ENCODE measurements at places on chromosomes 12 and 14. TPM values are rescaled to one million over a fixed set of nuclear protein-coding genes. Genes with fewer than 3 reads are reported as not detected.

DNA sequence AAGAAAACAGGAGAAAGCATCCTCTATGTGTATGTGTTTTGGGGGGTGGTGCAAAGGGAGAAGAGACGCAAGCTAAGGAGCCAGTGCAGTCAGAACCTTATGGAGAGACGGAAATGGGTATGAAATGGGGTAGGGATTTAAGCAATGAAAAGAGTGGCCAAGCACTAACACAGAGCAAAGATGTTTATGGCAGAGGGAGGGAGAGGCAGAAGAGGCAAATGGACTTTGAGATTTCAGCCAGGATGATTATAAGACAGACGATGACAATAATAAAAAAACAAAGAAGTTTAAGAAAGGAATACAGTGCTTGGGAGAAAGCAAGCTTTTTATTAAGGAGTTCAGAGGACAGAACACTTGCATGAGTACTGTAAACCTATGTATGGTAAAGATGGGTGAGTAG lies 44.6 kb downstream of the DCAF5 start:
- H3K27ac ChIP-seq: no peak overlapping the region
- DNase-seq: no peak
- peaks cover 3% of the 10 kb centered on the region for H3K36me3 ChIP-seq
- H3K4me1 ChIP-seq: peaks cover 4% of the 10 kb centered on the region
- no peak overlapping the region for H3K4me3 ChIP-seq

DNA sequence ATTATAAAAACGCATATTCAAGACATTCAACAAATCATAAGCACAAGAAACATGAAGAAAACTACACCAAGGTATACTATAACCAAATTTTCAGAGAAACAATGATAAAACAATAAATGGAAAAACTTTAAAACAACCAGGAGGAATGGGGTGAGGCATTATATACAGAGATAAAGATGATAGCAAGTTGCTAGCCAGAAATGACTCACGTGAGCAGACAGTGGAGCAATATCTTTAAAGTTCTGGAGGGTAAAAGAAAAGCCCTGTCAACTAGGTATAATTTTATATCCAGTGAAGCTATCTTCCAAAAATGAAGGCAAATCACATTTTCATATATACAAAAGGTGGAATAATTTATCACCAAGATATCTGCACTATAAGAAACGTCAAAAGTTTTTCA lies 97.8 kb upstream of the PCED1B start:
- H3K36me3 ChIP-seq: no peaks in the 10 kb centered on the region
- H3K4me1 ChIP-seq: no peaks in the 10 kb centered on the region
- no peak for DNase-seq
- no peak overlapping the region for H3K4me3 ChIP-seq

GRCh38 chr12:92295523-92295922 lies 149.9 kb upstream of the BTG1 start:
- H3K4me3 ChIP-seq: no peak overlapping the region
- H3K36me3 ChIP-seq: no peaks in the 10 kb centered on the region
- no peak overlapping the region for H3K27ac ChIP-seq
- no peaks in the 10 kb centered on the region for H3K27me3 ChIP-seq
- H3K4me1 ChIP-seq: no peaks in the 10 kb centered on the region

- H3K27ac ChIP-seq: no peak overlapping the region
- H3K4me1 ChIP-seq: no peaks in the 10 kb centered on the region
- H3K4me3 ChIP-seq: no peak overlapping the region
Observed at GRCh38 chr12:75699251-75699650, 187.8 kb upstream of the KRR1 start.

DNA sequence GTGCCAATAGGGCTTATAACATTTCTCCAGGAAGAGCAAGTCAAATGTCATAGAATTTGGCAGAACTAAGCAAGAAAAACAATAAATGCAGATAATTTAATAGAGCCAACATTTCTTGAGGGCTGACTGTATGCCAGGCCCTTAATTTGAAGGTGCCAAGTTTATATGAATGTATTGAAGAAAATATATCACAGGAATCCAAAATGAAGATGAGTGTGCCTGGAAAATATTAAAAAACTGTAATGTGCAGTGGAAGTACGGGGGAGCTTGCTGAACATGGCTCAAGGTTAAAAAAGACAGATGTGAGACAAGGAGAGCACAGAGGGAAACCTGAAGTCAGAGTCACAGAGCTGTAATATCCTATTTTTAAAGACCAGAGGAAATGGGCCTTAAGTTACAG lies 16.4 kb downstream of the NR1H4 start:
- H3K27me3 ChIP-seq: no peaks in the 10 kb centered on the region
- no peak overlapping the region for H3K4me3 ChIP-seq
- peaks cover 13% of the 10 kb centered on the region for H3K4me1 ChIP-seq
- peak; percentile 12 for DNase-seq
- H3K27ac ChIP-seq: no peak overlapping the region

Gene KCNJ8
- total RNA-seq: 19.6 TPM

DNA sequence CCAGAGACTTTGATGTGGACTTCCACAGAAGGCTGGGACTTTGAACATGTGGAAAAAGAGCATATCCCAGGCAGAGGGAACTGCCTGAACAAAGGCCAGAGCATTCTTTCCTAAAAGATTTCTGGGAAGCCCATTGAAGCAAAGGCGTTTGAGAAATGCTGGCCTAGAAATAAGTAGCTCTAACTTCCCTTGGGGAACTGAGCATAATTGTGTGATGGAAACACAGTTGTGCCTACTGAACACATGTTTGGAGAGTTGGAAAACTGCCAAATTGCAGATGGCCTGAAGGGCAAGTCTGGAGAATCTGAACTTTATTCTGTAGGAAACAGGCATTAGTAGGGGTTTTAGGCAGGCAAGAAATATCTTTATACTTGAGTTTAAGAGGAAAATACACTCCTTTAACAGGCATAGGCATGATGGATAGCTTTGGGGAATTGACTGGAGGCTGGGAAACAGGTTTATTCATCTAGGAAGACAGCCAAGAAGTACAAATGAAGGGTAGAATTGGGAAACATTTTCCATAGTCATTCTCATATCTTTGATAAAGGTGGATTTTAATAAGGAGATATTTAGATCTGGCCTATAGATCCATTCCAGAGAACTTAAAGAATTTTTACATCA lies 134.1 kb downstream of the TPH2 start:
- H3K4me3 ChIP-seq: no peak overlapping the region
- no peaks in the 10 kb centered on the region for H3K36me3 ChIP-seq

Gene NGB
- total RNA-seq: 47.2 TPM

DNA sequence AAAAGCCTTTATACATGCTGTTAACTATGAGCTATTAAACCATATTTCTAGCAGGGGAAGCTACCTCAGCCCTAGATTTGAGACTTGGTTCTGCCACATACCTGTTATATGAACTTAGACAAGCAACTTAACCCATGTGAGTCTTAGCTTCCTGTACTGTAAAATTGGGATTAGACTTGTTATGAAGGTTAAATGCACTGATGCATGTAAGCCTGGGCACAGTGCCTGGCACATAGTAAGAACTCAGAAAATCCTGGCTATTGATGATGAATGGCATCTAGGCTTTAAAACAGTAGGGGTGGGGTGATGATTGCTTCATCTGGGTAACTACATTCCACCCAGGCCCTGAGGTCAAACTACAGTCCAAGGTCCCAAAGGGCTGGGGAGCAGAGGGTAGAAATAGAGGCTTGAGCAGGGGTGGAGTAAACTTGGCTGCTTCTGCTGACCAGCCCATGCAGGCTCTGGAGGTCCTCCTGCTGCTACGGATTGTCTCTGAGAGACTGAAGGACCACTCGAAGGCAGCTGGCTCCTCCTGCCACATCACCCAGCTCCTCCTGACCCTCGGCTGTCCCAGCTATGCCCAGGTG lies 11.3 kb downstream of the ESPL1 start:
- no peaks in the 10 kb centered on the region for H3K36me3 ChIP-seq
- H3K4me3 ChIP-seq: no peak overlapping the region
- DNase-seq: no peak
- H3K27ac ChIP-seq: no peak overlapping the region
- H3K27me3 ChIP-seq: no peaks in the 10 kb centered on the region
- H3K4me1 ChIP-seq: no peaks in the 10 kb centered on the region

DNA sequence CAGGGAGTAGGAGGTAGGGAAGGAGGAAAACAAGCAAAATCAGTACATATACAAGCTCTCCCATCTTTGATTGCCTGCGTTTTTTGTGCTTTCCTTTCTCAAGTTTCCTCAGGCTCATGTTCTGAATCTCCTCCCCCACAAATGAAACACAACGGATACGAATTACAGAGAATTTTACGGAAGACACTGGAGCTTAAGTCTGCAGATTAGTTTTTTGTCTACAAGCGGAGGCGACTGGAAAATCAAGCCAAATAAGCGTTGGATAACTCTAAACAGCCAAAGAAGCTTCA lies 612 bp downstream of the WBP11 start:
- peak overlapping the region; percentile 88 for H3K27ac ChIP-seq
- peaks cover 39% of the 10 kb centered on the region for H3K4me1 ChIP-seq
- H3K36me3 ChIP-seq: peaks cover 5% of the 10 kb centered on the region
- H3K4me3 ChIP-seq: peak overlapping the region; percentile 80
- H3K27me3 ChIP-seq: no peaks in the 10 kb centered on the region

Gene SEL1L
- 11.0 TPM for total RNA-seq

DNA sequence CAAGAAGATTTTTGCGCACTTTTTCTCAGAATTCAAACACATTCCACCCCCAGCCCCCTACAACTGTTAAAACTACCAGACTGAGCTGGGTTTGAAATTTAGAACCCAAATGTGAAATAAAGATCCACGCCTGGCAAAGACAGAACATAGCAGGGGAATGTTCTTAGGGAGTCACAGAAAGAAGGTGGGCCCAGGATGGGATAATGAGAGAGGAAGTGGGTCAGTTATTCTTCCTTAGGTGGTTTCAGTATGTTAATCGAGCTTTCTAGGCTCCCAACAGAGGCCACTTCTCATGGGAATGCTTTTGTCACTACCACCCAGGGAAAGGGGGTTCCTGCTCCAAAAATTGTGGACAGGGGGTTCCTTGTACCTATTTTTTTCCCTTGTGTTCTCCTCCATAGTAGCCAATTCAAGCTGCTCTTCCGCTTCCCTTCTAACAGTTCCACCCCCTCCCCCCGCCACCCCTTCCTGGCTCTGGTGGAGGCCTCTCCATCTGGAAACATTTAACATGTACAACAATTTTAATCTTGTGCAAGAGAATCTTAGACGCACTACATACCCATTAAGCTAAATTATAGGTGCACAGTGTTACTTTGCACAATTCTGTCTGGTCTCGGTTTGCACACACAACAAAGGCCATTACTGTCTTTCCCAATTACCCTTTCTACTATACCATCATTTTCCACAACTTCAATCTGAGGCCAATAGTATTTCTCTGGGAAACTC lies 218.1 kb downstream of the MON2 start:
- H3K36me3 ChIP-seq: no peaks in the 10 kb centered on the region
- H3K4me1 ChIP-seq: peaks cover 27% of the 10 kb centered on the region
- H3K27ac ChIP-seq: peak overlapping the region; percentile 54
- H3K27me3 ChIP-seq: no peaks in the 10 kb centered on the region
- no peak for DNase-seq
- H3K4me3 ChIP-seq: no peak overlapping the region

Data from stomach (tissue), 19 donors.